Hematopoietic multipotent progenitor cell (in vitro differentiated cells): ENCODE measurements at places on chromosomes 5 and 9. TPM values are rescaled to one million over a fixed set of nuclear protein-coding genes. Genes with fewer than 3 reads are reported as not detected.

DNA sequence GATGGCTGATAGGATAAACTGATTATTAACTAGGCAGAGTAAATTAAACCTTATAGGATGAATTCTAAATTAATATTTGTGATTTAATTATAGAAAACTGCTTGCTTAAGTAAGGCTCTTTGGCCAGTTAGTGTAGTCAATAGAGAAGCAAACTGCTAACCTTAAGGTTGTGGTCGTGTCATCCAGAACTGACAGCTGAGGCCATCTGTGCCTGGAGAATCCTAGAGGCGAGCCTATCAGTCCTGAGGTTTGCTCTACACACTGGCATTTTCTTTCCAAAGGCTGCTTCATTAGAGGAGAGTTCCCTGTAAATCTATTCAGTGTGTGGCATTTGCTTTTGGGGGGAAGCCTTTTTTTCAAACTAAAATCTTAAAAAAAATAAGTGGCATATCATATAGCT lies 169.2 kb downstream of the MEF2C start:
- DNase-seq, result no peak

DNA sequence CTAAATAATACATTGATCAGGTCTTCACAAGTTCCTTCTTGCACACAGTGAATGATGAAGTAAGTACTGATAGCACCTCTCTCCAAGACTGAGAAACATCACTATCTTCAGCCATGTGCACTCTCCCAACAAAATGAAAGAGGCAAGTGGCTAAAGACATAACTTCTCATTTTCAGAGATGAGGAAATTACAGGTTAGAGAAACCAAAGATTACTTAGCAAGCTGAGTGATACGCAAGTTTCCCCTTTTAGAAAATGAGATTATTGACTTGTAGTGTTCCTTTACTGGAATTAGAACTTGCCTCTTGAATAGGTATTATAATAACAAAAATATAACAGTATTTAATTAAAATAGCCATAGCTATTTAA lies 21.6 kb downstream of the CEMIP2 start:
- peak; percentile 36 for DNase-seq

GRCh38 chr5:119353686-119354366 lies 2.0 kb upstream of the TNFAIP8 start:
- no peak for DNase-seq

GRCh38 chr5:139190125-139190524 lies 8.0 kb downstream of the SIL1 start:
- no peak for DNase-seq

GRCh38 chr9:135501261-135502167 lies 1.0 kb downstream of the MRPS2 start:
- DNase-seq, result no peak

DNA sequence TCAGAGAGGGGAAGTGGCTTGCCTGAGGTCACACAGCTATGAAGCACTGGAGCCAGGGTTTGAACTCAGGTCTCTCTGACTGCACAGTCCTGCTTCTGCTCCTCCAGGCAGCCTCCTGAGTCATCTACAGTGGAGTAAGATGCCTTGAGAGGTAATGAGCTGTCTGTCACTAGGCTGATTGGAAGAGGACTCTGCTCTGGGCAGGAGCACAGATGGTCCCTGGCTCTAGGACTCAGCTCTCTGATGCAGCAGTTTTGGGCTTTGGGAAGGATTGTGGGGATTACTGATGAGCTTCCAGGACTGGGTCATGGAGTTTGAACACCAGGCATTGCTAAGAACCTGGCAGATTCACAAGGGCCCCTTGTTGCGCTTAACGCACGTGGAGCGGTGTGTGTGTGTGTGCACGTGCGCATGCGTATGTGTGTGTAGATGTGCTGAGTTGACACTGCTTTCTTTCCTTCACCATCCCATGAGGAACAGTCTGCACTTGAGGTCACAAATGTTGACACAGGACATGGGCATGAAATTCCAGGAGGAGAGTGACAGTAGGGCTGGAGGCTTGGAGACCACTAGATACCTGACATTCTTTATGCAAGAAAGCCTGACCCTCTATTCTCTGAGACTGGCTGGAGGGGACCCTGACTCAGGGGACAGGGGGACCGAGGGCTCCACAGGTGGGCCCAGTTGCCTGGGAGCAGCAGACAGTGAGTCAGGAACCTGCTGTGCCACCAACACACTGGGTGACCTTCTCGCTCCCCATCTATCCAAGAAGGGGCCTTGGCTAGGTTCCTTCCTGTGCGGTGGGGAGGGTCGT lies 170.5 kb downstream of the RGS3 start:
- DNase-seq, result no peak

DNA sequence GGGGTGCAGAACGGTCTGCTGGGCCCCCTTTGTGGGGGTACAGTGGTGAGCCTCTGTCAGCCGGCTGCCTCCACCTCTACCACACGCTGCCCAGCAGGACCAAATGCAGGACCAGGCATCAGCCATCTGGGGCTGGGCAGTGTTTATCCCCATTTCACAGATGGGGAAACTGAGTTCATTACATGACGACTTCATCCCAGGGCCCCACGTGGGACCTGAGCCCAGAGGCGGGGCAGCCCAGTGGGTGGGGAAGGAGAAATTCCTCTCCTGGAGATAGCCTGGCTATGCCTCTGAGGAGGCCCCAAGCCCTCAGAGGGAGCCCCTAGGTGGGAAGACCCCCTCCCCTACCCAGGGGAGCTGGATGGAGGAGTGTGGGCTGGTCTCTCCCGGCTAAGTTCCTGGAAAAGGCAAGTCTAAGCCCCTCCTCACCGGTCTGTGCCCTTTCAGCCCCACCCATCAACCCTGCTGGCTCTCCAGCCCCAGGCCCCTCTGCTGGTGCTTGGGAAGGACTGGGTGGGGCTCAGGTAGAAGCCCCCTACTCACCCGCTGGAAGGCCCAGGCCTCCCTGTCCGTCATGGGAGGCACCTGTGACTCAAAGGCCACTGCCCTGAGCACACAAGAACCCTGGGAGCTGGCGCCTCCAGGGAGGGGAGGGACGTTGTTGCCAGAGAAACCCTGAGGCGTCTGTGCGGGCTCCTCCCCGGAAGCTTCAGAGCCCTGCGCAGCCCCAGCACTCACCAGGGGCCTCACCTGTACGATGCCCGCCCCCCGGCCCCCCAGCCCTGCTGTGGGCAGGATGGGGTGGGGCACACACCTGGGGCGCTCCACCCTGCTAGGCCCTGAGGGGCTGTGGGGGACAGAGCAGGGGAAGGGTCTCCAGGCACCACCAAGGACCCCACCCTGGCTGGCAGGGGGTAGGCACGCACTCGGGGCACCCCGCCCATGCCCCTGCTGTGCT lies 7.4 kb upstream of the CCDC187 start:
- DNase-seq, result no peak

GRCh38 chr9:77759391-77759790 lies 111.3 kb upstream of the GNA14 start:
- no peak for DNase-seq

GRCh38 chr5:171175746-171176145 lies 133.3 kb upstream of the TLX3 start:
- DNase-seq, result no peak

DNA sequence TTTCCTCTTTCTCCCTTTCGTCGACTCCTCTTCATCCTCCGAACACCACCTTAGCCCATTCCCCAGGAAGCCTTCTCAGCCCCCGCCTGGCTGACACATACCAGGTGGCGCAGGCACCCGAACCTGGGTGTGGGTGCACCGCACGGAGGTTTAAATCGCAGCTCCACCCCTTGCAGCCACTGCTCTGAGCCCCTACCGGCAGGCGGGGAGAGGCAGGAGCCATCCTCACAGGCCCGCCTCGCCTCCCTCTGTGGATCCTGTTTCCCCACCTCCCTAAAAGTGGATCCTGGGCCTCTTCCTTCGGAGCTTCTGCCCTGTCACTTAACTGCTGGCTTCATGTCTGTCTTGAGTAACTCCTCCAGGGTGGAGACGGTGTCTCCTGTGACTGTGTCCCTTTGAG lies 110.7 kb downstream of the OLFM1 start:
- no peak for DNase-seq

DNA sequence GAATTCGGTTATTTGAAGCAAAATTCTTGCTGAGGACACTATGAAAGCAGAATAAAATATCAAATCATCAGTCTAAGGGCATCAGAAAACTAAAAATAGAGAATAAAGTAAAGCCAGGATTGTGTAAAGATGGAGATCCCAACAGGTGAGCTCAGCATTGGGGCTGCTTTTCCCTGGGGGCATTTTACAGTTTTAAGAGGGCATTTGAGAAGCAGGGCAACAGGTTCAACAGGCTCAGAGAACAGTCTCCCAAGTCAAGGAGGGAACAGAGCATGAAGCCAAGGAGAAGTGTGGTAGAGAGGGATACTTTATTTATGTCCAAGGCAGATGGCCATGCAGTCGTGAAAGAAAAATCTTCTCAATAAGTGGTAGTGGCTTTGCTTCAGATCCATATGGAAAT lies 145.4 kb downstream of the SYK start:
- DNase-seq, result no peak

GRCh38 chr5:133698646-133699526 lies 86.5 kb upstream of the FSTL4 start:
- no peak for DNase-seq

DNA sequence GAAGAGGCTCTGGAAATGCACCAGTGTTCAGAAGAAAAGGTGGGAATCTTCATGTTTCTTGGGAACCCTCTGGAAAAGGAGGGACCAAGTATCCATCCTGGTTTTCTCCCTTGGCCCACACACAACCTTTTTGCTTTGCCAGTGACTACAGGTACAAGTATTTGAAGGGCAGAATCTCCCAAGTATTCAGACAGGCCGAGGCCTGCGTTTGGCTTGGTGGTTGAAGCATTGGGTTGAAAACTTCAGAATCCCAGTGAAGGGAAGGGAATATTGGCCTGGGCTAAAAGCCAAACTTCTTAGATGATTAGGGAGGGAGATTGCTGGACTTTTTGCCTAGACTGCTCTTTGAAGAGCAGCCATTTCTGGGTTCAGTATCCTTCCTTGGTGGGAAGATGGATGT lies 71.9 kb downstream of the UBAP1 start:
- no peak for DNase-seq

- DNase-seq, result no peak
Measured at GRCh38 chr5:116571568-116572349, 2.9 kb downstream of the SEMA6A start.

DNA sequence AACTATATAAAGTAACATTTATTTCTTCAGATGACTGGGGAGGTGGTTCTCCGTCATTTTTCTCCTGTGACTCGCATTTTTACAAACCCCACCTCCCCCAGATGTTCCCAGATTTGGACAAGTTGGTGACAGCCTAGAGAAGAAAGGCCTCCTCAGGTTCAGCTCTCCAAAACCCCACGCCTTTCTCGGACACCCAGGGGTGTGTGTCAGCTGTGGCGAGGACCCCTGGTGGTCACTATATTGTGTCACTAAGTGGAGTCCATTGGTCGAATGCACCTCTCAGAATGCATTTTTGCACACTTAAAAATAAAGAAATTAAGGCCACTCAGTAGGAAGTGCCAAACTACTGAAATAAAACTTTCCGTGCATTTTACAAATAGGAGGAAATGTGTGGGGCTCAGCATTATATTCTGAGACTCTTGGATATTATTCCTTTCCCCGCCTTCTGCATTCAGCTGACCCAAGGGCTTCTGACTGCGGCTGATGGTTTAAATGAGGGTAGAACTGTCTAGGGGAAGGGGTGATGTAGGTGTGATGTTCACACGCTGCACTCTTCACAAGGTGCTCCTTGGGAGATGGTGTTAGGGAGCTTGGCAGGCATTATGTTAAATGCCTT lies 47.6 kb downstream of the ACO1 start:
- DNase-seq, result peak; percentile 41

DNA sequence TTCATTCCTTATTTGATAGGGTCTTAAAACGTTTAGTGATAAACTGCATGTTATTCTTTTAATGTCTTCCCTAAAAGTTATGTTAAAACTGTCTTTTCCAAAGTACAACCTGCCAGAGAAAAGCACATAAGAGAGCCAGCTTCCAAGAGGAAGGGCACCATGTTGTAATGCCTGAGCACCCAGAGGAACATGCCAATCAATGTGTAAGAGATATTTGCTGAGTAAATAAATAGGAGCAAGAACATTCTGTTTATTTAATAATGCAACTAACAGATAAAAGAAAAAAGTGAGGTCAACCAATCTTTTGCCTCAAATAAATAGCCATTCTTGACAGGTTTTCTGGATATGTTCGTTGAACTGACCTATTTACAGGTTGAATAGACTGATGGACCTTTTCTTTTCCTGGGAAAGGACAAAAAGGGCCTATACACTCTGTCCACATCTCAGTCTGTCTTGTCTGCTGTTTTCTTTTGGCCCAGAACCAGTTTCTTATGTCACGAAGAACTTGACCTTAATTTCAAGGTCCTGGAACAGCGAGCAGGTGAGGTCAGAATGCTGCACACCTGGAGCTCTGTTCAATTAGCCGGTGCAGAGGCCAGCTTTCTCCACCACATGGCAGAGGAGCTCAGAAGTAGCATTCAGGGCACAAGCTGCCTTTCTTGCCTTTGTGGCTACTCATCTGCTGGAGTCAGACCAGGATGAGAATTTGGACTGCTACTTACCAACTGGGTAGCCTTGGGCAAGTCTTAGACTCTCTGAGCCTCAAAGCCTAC lies 77.7 kb downstream of the PLCXD3 start:
- no peak for DNase-seq

GRCh38 chr5:145587710-145588109 lies 247.4 kb downstream of the PRELID2 start:
- DNase-seq, result no peak

DNA sequence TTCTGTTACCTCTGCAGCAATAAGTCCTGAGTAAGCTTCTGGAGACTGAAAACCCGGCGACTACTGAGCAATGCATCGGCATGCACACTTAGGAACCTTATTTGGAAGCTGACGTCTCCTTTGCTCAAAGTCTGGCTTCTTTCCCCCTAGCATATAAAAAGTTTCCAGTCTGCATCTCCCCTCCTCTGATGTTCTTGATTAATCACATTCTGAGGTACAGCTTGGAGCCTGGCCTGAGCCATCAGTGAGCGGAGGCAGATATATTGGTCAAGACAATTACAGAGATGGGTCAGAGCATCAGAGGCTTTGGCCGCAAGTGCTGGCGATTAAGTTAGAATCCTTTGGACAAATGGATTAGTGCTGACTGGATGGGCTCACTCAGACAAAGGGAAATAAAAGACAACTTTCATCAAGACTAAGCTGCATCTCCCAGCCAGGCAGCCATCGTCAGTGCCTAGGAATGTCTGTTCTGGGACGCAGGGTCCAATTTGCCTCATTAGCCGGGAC lies 140.7 kb downstream of the MTX3 start:
- DNase-seq, result no peak

- DNase-seq, result no peak
Measured at GRCh38 chr5:67196537-67197059, at the start of gene CD180. Gene CD180 (minus strand): TSS chr5:67196799. CDS start chr5:67196641, 158 bp downstream.

DNA sequence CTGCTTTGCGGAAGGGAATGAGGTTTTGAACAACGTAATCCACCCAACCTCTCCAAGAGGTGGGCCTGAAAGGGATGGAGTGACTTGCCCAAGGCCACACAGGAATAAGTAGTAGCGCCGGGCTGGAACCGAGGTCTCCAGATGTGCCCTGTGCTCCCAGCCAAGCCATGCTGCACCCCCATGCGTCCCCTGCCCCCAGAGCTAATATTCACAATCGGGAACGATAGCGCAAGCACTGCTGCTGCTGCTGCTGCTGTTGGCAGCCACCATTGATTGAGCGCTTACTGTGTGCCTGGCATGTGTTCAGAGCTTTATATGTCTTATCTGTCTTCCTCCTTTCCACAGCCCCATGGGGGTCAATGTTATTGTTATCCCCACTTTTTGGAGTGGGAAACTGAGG lies 43.9 kb downstream of the AMBP start:
- DNase-seq, result no peak

GRCh38 chr9:13627502-13627901 lies 348.0 kb upstream of the MPDZ start:
- no peak for DNase-seq

The IL3 gene
- total RNA-seq, result not detected

The FOXD4L6 gene
- total RNA-seq, result under 0.01 TPM

The FPGS gene
- total RNA-seq, result 212 TPM

The SPACA9 gene
- 10.0 TPM for total RNA-seq

The PCDHB10 gene
- total RNA-seq, result under 0.01 TPM

The IL33 gene
- not detected for total RNA-seq
